ENCODE measurements at places on chromosomes 13 and 19. TPM values are rescaled to one million over a fixed set of nuclear protein-coding genes. Genes with fewer than 3 reads are reported as not detected.

Gene CCNA1
- total RNA-seq: 2.3 TPM

Gene KLK4
- not detected for total RNA-seq

Gene LILRA1
- total RNA-seq: 0.66 TPM

Gene KLK15
- total RNA-seq: not detected

DNA sequence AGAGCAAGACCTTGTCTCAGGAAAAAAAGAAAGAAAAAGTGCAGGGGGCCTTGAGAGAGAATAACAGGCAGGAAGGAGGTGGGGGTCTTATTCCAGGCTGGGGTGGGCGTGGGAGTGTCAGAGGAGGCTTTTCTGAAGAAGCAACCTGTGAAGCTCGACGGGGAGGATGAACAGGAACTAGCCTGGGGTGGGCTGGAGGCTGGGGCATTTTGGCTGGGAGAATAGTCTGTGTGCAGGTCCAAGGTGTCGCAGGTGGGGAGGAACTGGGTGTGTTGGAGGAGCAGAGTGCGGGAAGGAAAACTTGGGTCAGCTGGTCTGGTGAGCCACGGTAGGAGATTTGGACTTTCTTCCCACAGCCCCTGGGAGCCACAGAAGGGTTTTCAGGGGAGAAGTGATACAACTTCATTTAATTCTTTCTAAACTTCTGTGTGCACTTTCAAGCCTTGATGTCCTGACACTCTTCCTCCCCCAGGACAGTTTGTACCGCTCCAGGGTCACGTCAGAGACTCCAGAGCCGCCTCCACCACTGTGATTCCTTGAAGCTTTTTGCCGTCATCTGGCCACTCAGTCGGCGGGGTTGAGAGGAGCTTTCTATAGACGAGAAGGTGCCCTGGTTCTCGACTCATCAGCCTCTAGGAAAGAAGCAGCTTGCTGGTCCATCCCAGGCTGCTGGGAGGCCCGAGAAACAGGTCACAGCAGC is 138.7 kb downstream of the SIPA1L3 start:
- no peak overlapping the region for H3K27ac ChIP-seq
- DNase-seq: no peak
- no peaks in the 10 kb centered on the region for H3K36me3 ChIP-seq
- no peak overlapping the region for H3K4me3 ChIP-seq
- H3K4me1 ChIP-seq: no peaks in the 10 kb centered on the region

DNA sequence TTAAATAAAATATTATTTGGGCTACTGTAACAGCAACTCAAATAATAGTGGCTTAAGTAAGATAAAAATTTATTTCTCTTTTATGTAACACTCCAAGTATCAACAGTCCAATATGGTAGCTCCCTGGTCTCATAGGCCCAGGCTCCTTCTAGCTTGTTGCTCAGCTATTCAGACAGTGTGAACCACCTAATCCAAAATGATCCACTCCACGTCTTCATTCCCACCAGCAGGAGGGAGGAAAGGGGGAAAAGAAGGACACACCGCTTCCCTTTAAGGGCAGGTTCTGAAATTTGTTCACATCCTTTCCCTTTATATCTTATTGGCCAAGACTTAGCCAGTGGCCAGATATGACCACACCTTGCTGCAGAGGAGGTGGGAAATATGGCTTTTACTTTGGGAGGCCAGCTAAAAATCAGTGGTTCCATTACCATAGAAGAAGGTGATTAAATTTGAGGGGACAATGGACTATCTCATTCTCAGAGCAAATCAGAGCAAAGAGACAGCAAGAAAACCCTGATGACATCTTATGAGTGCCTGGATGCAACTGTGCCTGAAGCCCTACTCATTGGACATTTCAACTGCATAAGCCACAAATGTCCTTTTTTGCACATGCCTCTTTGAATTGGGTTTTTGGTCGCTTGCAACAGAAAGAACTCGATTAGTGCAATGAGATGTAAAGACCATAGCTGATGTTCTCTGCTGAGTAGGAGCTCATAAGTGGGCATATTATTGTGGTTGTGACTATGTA is 7.0 kb upstream of the EPOR start:
- no peak overlapping the region for H3K4me3 ChIP-seq
- no peaks in the 10 kb centered on the region for H3K4me1 ChIP-seq
- DNase-seq: no peak
- no peak overlapping the region for H3K27ac ChIP-seq
- H3K27me3 ChIP-seq: no peaks in the 10 kb centered on the region

DNA sequence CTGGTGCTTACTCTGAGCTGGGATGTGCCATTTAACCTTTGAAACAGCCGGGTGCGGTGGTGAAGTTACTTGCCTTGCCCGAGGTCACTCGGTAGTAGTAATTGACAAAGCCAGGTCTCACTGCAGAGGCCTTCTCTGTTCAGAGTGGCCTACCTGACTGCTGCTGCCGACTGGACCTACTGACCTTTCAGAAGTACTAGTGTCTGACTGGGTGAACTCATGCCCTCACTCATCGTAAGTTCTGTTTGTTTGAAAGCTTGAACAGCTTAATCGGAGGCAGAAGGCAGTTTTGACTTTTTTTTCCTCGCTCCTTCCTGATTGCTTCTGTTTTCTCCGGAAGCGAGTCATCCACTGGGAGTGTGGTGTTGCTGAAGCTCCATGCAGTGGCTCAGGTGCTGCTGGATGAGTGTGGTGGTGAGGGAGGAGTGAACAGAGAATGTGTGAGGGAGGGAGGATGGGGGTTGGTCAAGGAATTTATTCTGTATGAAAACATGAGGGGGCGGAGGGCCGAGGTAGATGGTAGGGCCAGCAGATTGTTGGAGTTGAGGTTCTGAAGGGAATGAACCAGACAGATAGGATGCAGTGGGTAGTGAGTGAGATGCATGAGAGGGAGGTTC is 2.7 kb downstream of the SPINT2 start:
- no peaks in the 10 kb centered on the region for H3K4me1 ChIP-seq
- peak overlapping the region; percentile 67 for H3K4me3 ChIP-seq
- peak overlapping the region; percentile 98 for H3K27ac ChIP-seq
- no peak for DNase-seq
